ENCODE measurements at places on chromosomes 1 and 21.

- no peak for DNase-seq
Measured at GRCh38 chr1:26578167-26578566, 48.6 kb downstream of the RPS6KA1 start.

DNA sequence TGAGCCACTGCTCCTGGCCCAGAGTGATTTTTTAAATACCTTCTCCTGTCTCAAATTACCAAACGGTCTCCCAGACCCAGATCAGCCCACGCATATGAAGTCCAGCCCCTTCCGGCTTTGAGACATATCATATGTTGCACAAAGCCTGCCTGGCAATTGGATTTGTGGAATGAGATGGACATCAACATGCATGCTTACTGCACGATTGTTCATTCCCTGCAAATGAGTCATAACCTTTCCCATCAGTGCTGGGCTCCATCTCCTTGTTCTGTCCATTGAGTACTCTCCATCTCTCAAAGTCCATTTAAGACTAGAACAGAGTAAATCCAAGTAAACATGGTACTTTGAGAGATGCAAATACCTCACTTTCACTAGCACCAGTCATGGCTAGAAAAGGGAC, 612.2 kb upstream of the USP24 start:
- DNase-seq, result no peak

- no peak for DNase-seq
Measured at GRCh38 chr1:221604948-221605347, 136.9 kb downstream of the DUSP10 start.

DNA sequence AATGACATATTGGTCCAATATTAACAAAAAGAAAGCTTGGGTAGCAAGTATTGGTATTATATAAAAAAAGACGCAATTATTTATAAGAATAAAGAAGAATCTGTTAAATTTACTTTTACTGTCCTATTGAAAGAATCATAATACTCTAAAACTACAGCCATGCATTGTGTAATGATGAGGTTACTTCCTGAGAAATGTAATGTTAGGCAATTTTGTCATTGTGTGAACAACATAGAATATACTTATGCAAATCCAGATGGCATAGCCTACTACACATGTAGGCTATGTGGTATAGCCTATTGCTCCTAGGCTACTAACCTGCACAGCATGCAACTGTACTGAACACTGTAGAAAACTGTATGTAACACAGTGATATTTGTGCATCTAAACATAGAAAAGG, 121.2 kb upstream of the PTGFR start:
- DNase-seq, result no peak

GRCh38 chr1:236389253-236389652, 4.8 kb upstream of the EDARADD start:
- no peak for DNase-seq

- peak; percentile 64 for DNase-seq
Measured at GRCh38 chr1:41666981-41667631, 182.6 kb upstream of the EDN2 start.

DNA sequence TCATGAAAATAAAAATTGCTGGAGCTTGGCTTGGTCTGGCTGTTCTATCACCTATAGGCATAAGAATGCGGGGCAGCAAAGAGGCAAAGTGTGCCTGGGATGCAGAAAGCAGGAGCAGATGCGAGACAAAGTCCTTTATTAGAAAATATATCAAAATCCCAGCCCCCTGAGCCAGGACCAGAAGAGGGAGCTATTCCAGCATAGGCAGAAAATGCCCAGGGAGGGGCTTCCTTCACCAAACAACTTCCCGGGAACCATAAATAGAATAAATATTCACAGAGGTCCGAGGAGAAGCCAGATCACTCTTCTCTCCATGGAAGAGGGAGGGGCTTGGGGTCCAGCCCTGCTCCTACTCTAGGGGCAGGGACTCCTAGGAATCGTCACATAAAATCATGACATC, 5.0 kb downstream of the PPOX start:
- no peak for DNase-seq

DNA sequence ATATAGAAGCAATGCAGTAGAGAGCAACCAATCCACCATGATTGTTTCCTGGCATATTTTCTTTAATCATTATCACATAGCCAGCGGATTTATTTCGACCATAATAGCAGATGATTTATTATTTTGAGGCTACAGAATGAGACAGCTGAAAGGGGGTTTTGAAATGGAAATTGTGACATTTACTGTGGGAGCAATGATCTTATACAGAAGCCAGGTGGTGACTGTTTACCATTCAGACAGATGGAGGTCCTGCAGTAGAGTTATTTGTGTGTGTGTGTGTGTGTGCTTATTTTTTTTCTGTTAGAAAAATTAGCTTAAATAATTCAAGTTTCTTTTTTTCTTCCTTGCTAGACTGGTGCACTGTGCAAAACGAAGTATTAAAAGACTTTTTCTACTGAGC, 1784.5 kb downstream of the MRPL39 start:
- no peak for DNase-seq

Measured in GM12892 (cell line).